Upper lobe of left lung (tissue), 6 donors: ENCODE measurements at places on chromosomes 5 and 9. TPM values are rescaled to one million over a fixed set of nuclear protein-coding genes. Genes with fewer than 3 reads are reported as not detected.

DNA sequence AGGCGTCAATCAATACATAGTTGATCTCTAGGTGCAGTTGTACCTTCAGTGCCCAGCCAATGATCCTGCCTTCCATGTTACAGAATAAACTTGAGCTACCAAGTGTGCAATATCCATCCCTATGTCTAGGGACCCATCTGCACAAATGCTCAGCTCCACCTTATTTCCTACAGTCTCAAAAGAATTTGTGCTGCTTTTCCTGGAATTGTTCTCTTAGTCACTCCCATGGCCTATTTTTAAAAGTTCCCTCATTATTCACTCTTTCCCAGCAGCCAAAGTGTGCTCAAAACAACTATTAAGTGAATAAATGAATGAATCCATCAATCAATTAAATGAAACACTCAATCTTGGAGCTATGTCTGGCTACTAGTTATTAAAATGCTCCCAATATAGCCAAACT lies 14.7 kb downstream of the LIX1 start:
- H3K27me3 ChIP-seq, result no peaks in the 10 kb centered on the region
- H3K4me1 ChIP-seq, result peaks cover 2% of the 10 kb centered on the region
- no peak for DNase-seq
- no peaks in the 10 kb centered on the region for H3K36me3 ChIP-seq

GRCh38 chr9:126501383-126502331 lies 112.1 kb upstream of the LMX1B start:
- H3K27ac ChIP-seq, result no peak overlapping the region
- no peak overlapping the region for H3K4me3 ChIP-seq
- H3K36me3 ChIP-seq, result peaks cover 37% of the 10 kb centered on the region
- H3K4me1 ChIP-seq, result peaks cover 12% of the 10 kb centered on the region
- DNase-seq, result no peak

GRCh38 chr5:112886975-112887374 lies 25.9 kb downstream of the SRP19 start:
- no peaks in the 10 kb centered on the region for H3K27me3 ChIP-seq
- DNase-seq, result no peak
- no peak overlapping the region for H3K27ac ChIP-seq
- peaks cover 35% of the 10 kb centered on the region for H3K36me3 ChIP-seq

DNA sequence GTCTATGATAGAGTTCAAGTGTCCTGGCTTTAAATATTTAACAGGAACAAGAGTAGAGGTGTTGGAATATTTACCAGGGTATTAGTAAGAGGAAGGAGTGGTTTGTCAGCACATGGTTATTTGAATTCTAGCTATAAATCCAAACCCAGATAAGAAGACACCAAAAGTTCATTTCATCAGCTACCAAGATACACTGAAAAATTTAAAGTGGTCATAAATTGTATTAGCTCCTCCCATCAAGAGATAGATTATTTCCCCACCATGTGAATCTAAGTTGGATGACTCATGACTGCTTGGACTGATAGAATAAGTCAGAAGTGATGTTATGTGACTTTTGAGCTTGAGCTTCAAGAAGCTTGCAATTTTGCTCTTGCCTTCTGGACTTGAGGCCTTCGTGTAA lies 72.1 kb upstream of the GRAMD2B start:
- no peaks in the 10 kb centered on the region for H3K36me3 ChIP-seq
- H3K4me1 ChIP-seq, result peaks cover 8% of the 10 kb centered on the region
- H3K4me3 ChIP-seq, result no peak overlapping the region
- no peak for DNase-seq
- H3K27ac ChIP-seq, result no peak overlapping the region

Gene RAI14
- 79.0 TPM for total RNA-seq
